ENCODE measurements at places on chromosomes 12 and 14.

DNA sequence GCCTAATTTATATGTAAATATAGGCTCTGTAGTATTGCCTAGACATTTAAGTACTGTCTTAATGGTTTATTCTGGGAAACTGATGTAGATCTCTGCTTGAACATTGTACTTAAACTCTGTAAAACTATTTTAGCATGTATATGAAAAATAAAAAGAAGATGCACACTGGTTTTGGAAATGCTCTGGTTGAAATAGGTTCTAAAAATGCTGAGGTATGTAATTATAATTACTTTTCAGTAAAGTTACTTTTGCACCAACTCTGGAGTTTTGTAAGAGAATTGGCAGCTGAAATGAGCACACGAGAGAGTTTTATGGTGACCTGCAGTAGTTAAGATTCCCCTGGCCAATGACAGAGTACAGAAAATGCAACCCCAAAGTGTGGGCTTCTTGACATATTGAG, 353.9 kb downstream of the ATP23 start:
- no peak for DNase-seq

DNA sequence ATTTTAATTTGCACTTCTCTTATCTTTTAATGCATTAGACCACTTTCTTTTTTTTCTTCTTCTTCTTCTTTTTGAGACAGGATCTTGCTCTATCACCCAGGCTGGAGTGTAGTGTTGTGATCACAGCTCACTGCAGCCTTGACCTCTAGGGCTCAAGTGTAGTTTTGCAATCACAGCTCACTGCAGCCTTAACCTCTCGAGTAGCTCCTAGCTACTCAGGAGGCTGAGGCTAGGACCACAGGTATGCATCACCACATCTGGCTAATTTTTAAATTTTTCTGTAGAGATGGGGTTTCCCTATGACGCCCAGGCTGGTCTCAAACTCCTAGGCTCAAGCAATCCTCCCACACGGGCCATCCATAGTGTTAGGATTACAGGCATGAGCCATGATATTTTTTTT, 12.7 kb downstream of the TMED8 start:
- no peak for DNase-seq

DNA sequence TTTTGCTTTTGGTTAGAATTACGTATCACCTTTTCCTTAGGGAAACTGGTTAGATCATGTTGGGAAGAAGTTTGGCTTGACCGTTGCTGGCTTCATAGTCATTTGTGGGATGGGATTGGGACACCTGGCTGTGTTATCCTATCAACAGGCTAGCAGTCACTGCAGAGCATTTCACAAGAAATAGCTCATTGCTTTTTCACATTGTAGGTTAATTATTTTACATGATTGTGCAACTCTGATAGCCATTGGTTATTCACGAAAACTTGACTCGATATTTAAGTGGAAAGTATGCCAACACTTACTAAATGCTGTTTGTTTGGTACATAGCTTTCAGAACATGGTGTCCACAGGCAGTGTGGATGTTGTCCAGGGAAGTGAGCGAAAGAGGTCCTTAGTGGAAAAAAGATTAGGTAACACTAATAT, 89.4 kb downstream of the NKX2-1 start:
- no peak for DNase-seq

- DNase-seq: no peak
Observed at GRCh38 chr12:3042826-3043225, 34.4 kb upstream of the TSPAN9 start.

- DNase-seq: no peak
Observed at GRCh38 chr12:92000597-92000996, 145.0 kb downstream of the BTG1 start.

DNA sequence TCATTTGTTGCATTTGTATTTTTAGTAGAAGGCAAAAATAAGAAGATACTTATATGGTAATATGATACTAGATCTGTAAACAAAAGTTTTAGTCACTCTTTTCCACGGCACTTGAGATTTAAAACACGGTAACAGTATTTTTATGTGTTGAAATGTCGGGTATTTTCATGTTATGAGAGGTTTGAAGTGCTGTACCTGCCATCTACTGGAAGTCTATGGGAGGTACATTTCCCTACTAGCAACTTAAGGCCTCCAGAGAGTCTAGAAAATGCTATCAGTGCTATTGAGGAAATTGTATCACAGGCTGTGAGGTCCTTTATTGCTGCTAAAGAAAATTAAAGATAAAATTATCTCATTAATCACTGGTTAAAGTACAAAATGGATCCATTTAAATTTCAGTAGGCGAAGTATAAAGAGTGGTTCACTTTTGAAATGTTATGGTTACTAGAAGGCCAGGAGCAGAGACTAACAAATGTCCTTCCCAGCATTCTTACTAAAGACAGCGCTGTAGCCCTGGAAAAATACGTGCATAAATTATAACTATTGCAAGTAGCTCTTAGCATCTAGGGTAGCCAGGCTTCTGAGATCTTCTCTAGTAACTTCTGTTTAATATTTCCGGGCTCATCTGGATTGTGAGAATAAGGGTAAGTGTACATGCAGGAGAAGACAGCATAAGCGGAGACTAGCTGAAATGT, 77.6 kb upstream of the PRKD1 start:
- DNase-seq: peak; percentile 58

- peak; percentile 70 for DNase-seq
Observed at GRCh38 chr14:75906680-75907280, 75.0 kb downstream of the TGFB3 start.

DNA sequence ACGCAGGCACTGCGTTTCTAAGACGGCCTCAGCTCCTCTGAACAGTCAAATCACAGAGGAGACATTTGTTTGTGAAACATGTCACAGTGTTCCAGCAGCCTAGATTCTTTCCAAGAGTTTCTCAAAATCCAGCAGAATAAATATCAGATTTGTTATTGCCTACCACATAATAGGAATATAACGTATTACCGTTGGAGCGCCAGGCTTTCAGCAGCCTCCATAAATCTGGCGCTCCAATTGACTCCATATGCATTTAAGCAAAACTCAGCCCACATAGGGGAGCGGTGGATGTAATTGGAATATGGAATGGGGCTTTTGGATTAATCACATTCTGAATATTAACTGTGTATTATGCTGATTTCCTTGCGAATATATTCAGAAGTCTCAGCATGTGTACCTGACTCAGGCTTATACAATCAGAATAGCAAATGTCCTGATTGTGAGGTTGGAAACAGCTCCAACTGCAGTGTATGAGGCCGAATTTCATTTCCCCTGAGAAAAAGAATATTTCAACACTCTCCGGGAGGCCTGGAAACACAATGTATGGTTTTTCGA, 174.0 kb downstream of the ASCL4 start:
- no peak for DNase-seq

DNA sequence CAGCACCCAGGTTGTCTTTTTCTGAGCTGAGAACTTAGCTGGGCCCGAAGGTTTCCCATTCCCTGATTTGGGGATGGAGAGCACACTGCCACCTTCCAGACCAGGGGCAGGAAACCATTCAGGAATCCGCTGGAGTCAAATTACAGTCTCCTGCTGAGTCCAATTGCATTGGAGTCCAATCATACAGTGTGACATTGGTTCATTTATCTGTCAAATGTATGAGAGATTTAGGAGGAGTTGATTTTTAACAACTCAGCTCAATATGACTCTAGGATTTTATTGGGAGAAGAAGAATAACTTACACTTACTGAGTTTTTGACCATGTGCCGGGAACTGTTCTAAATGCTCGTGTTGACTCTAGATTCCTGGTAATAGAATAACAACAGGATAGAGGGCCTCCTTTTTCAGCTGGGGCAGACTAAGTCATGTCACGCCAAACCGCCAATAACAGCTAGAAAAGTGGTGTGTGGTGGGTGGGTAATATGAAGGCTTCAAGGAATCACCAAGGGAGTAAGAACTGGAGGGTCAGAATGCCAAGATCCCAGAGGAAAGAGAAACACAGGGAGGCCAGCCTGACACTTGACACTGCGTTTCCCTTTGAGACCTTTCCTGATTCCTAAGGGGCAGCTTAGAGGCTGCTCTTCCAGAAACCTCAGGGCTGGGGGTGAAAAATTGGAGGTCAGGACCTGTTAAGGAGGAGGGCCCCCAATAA, 11.5 kb downstream of the SYNDIG1L start:
- DNase-seq: no peak

DNA sequence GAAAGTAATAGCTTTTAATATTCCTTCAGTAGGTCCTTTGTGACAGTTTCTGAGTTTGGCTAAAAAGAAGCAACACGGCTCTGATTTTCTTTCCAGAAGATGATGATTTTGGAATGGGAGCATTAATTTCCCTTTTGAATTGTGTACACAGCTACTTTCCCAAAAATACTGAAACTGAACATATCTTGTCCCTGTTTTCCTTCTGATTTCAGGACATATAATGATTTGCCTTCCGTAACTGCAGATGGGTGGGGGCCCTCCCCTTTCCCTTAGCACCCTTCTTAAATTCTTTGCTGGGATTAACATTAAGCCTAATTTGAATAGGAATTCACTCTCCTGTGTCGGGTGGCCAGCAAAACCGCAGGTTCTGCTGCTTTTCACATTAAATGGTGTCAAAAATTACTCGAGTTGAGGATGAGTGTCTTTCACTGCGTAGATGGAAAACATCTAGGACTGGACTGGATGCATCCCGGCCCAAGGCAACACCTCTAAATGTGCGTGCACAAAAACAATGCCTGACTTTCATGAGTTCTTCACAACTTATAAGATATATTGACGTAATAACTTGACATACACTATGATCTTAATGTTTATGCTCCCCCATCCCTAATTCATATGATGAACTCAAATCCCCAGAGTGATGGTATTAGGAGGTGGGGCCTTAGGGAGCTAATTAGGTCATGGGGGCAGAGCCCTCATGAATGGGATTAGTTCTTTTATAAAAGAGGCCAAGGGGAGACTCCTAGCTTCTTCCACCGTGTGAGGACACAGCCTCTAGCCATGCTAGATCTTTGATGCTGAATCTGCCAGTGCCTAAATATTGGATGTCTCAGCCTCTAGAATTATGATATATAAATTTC, 158.1 kb downstream of the AEBP2 start:
- no peak for DNase-seq

DNA sequence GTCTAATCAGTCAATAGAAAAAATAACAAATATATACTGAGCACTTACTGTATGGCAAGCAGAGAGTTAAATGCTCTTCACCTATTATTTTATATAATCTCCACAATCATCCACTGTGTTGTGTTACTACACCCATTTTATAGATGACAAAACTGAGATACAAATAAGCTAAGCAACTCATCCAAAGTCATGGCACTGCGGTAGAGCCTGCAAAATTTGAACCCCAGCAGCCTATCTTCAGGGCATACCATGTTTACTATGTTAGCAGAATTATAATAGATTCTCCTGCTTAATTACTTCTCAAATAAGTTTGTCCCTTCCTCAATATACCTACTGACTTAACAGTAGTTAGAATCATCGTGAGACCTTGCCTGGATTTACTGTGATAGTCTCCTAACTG, 53.6 kb upstream of the PCED1B start:
- DNase-seq: no peak

- no peak for DNase-seq
Observed at GRCh38 chr12:7107636-7108002, 1.4 kb downstream of the C1RL start.

GRCh38 chr14:54121466-54122027, 164.9 kb upstream of the BMP4 start:
- no peak for DNase-seq

DNA sequence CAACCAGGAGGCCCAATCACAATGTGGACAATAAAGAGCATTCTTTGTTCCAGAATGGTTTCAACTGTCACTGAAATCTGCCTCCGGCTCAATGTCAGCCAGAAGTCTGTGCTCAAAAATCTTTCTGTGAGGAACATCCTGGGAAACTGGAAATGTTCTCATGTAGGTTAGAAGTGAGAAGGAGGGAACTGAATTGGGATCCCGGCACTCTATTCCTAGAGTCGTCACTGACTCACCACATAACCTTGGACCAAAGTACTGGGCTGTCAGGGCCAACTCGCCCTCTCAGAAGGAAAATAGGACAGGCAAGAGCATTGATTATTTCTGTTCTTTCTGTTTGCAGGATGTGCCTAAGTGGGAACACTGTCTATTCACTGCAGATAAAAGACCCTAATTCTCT, 57.6 kb downstream of the PRKAB1 start:
- no peak for DNase-seq

DNA sequence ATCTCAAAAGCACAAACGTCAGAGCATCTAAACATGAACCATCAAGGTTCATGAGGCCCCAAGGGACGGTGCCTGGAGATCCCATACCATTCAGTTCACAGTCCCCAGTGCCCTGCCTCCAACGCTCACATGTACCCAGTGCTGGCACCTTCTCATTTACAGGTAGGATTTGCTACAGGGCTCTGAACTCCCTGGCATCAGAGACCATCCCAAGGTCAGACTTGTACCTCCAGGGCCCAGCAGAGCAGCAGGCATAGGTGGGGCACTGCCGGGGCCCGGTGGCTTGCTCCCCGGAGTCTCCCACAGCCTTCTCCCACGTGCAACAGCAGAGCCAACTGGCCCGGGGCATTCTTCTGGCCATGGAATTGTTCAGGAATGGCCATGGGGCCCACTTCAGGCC, 114.8 kb downstream of the BCL11B start:
- DNase-seq: no peak

- no peak for DNase-seq
Observed at GRCh38 chr12:52628111-52628507, 9.8 kb upstream of the KRT73 start.

GRCh38 chr14:50318031-50318626, 6.0 kb downstream of the DMAC2L start:
- DNase-seq: peak; percentile 33

GRCh38 chr12:90833228-90833627, 121.7 kb downstream of the CCER1 start:
- DNase-seq: no peak

GRCh38 chr12:50110127-50110761, 1.8 kb upstream of the COX14 start:
- no peak for DNase-seq

DNA sequence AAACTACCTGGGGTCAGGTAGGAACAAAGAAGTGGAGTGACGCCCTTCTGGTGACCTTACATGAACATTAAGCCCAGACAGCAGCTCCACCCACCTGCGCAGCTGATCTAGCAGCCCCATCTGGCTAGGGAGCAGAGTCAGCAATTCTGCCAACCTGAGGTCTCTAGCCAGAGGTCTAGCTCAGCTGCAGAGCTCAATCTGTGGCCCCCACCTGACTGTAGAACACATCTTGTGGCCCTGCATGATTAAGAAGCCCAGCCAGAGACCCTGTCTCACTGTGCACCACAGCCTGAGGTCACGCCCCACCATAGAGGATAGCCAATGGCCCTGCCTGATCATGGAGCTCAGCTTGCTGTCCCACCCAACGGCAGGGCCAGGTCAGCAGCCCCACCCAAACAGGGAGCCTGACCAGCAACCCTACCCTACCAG, 50.6 kb upstream of the HIGD1C start:
- no peak for DNase-seq

- no peak for DNase-seq
Observed at GRCh38 chr14:93972618-93973205, 3.7 kb downstream of the ASB2 start.

GRCh38 chr14:53525608-53526007, 372.5 kb upstream of the DDHD1 start:
- peak; percentile 62 for DNase-seq

DNA sequence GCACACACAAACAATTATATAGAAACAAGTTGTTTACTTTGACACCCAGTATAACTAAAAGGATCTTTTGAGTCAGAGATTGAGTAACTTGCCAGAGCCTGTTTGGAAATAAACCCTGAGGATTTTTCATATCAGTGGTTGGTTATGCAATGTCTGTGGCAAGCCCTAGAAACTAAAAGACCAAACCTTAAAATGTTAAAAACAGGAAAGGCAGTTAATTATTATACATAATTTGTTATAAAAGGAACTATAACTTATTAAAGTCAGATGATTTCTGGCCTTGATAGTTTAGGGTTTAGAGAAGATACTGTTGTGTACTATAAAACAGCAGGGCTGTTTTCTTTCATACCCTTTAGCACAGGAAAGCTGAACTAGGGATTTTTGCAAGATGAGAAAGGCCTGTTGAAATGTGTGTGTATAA, 44.1 kb downstream of the PSEN1 start:
- peak; percentile 67 for DNase-seq
